Naive thymus-derived CD8-positive, alpha-beta T cell (primary cell): ENCODE measurements at places on chromosomes 4 and X.

- no peak for DNase-seq
Observed at GRCh38 chr4:41725254-41725653, 23.3 kb downstream of the PHOX2B start.

- DNase-seq: no peak
Observed at GRCh38 chr4:3432381-3432790, 9.4 kb upstream of the HGFAC start.

DNA sequence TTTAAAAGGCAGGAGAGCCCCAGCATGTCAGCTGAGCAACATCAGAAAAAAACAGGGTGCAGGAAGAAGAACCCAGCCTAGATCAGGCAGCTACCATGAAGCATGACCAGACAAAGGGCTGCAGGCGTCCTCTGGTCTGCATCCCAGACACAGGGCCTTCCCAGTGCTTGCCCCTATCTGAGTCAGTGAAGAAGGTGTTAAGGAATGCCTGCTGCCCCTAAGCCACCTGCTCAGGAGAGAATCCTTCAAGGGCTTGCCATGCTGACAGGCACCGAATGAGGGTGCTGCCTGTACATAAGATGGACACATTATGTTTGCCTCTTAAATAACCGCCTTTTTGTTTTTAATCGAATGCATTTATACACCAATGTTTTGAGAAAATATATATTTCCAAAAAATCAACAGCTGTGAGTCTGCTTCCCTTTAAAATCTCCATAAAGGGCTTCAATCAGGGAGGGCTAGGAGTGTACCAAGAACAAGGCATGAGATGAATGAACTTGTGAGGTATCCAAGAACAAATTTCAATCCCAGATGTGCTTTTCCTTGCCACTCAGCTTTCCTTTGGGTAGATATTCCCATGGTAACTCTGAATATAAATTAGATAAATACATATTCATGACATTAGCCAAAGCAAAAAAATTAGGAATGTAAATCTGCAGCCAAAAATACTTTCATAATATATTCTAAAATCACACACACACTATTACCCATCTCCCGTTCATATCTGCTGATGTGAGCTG lies 85.1 kb downstream of the SLC9A7 start:
- no peak for DNase-seq

GRCh38 chrX:37746951-37747350 lies 32.9 kb upstream of the CYBB start:
- DNase-seq: no peak

- DNase-seq: no peak
Observed at GRCh38 chrX:1385253-1386223, 6.4 kb downstream of the SLC25A6 start.

DNA sequence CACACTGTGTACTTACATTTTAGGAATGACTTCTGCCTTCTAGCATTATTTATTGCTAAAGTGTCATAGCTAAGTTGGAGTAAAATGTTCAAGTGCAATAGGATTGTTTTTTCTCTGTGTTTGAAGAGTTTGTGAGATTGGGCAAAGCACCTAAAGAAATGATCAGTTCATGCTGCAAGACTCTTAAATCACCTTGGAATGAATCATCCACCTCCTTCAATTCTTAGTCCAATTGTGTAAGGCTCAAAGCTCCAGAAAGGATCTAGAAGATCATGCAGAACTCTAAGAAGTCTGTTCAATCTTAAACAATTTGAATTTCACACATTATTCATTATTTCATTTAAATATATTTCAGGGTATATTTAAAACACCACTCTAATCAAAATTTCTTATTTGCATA lies 137.1 kb downstream of the AMELX start:
- no peak for DNase-seq

- no peak for DNase-seq
Observed at GRCh38 chr4:51942833-51943215, 77.3 kb downstream of the LRRC66 start.

DNA sequence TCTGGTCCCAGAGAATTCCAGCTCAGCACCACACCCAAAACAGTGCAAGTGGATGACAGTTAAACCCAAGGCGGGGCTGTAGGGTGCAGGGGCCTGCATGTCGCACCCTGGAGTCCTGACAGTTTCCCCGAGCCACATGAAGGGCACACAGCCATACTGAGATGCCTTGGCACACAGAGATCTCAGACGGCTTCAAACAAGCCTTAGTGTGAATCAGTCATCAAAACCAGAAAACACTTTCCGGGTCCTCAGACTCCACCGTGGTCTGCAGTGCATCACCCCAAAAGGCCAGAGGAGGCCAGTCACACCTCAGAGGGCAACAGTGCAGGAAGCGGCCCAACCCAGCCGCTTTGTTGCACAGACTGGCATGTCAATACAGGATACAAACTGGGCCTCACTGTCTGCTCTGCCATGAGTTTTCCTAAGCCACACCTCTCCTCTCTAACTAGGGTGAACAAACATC lies 64.6 kb upstream of the ENPP6 start:
- DNase-seq: no peak

DNA sequence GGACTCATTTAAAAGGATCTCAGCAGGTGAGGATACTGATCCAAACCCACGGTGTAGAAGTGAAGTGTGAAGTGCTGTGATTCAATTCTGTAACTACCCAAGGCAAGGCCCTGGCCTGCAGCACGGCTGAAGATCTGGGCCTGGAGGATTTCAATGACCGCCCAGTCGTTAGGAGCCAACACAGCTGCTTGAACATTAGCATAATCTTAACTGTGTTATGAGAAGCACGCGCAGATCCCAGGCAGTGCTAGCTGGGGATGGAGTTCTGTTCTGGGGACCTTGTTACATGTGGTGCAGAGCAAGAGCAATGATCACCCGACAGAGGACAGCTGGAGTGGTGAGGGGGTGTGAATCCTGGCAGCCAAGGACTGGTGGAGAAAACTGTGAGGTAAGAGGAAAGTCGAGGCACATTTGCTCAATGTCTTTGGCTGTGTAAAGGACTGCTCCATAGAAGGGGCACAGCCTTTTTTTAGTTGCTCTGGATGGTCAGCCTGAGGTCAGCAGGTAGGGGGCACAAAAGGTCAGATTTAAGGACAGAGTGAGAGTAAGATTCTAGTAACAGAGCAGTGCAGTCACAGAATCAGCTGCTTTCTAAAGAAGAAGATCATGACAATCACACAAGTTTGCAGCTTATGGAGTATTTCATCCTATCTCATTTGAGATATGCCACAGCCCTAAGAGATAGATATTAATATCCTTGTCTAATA lies 181.8 kb downstream of the DCLK2 start:
- DNase-seq: no peak

GRCh38 chr4:166655231-166655630 lies 579.1 kb downstream of the SPOCK3 start:
- no peak for DNase-seq

GRCh38 chrX:9835585-9836210 lies 49.5 kb downstream of the SHROOM2 start:
- DNase-seq: no peak

DNA sequence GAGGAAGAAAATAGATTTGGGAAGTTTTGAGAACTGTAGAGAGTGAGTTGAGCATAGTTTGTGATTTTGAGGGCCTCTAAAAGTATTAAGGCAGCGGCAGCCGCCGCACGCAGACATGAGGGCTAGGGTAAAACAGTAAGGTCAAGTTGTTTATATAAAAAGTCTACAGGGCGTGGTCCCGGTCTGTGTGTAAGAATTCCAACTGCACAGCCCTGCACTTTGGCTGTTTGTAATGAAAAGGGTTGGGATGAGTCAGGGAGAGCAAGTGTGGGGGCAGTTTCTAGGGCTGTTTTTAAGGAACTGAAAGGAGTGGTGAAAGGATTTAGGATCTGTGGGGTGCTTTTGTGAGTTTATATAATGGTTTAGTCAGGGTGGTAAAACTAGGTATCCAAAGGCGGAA lies 55.0 kb downstream of the BEX3 start:
- DNase-seq: no peak

GRCh38 chr4:170729236-170729635 lies 639.5 kb upstream of the AADAT start:
- no peak for DNase-seq

DNA sequence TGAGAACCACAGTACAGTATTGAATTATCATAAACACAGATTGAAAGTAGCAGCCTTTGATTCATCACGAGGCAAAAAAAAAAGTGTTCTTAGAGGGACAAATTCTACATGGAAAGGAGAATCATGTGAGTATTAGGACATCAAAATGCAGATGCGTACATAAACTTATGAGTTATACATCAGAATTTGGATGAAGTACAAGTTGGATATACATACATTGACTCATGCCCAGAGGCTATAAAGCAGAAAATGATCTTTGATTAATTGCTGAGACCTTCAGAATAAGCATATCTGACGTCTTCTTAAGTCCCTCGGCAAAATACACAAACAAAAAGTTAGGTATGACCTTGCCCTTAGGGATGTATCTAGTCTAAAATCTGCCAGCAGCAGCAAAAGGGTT lies 206.4 kb downstream of the LDB2 start:
- no peak for DNase-seq

DNA sequence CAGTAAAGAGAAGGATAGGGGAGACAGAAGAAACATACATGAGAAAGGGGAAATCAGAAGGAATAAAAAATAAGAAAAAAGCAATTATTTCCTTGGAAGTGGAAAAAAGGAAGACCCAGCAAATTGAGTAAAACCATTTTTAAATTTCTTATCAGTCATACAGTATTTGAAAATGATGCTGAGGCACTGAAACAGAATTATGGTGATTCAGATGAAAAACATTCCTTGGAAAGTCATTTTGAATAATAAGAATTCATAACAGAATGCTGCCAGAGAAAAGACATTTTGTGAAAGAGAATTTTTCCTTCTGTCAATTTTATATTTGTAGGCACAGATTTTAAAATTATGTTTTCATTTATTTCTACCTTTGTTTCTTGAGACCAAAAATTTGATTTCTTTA lies 895.5 kb upstream of the EPHA5 start:
- DNase-seq: no peak

- no peak for DNase-seq
Observed at GRCh38 chr4:77003400-77003799, 53.8 kb downstream of the SEPTIN11 start.

GRCh38 chrX:14913241-14913640 lies 40.0 kb downstream of the MOSPD2 start:
- no peak for DNase-seq

GRCh38 chr4:5157791-5158770 lies 106.8 kb downstream of the STK32B start:
- DNase-seq: no peak

GRCh38 chr4:25524663-25525062 lies 131.0 kb upstream of the SLC34A2 start:
- no peak for DNase-seq

GRCh38 chr4:152107736-152108500 lies 347.1 kb upstream of the GATB start:
- DNase-seq: no peak

DNA sequence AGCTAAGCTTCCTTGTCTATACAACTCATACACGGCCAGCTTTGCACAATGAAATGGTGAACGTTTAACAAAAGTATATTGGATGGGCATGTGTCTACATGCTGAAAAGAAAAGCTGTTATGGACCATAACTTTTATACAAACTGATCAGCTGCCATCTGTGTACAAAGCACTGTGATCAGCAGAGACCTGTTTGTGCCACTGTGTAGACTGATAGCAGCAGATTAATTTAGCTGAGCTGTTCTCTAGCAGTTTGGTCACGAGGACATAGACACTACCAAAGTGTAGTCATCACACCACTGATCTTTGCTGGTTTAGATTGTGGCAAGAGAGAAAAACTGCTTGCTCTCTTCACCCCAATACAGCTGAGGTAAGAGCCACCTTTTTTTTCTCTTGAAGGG lies 124.5 kb downstream of the RAPGEF2 start:
- DNase-seq: no peak

- DNase-seq: no peak
Observed at GRCh38 chr4:95428291-95429070, 120.3 kb downstream of the UNC5C start.

GRCh38 chr4:48575964-48576363 lies 85.9 kb downstream of the ZAR1 start:
- no peak for DNase-seq

GRCh38 chrX:152637649-152638442 lies at the start of gene GABRQ:
Gene GABRQ (plus strand): TSS chrX:152637895. CDS start chrX:152638203, 308 bp downstream.
- DNase-seq: no peak

GRCh38 chrX:147920161-147920666 lies 8.5 kb downstream of the FMR1 start:
- no peak for DNase-seq

DNA sequence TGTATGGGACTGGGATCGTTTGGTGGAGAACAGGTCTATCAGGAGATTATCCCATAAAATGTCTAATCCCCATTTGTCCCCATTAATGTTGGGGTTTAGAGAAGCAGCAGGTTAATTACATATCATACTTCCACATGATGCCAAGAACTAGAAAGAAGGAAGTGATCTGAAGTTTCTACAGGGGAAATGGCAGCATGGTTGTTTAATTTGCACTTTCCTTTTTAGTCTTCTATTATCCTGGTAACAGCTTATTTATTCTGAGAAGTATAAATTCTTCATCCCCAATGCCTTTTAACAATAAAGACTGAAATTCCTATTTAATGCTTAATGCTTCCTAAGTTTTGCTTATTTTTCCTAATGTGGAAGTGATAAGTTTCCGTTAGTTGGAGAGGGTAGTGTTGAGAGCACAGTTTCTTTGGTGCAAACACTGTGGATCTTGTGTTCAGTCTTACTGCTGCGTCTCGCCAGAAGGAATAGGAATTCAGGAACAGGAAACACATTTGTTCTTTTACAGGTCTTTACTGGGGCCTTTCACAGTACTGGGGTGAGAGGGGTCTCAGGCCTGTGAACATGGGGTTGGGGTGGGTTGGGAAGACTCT lies 59.5 kb upstream of the TADA2B start:
- DNase-seq: no peak
